ENCODE measurements at places on chromosomes 12 and 14. TPM values are rescaled to one million over a fixed set of nuclear protein-coding genes. Genes with fewer than 3 reads are reported as not detected.

- DNase-seq = no peak
These were observed 31.6 kb upstream of the PTPRQ start for GRCh38 chr12:80412343-80412953.

DNA sequence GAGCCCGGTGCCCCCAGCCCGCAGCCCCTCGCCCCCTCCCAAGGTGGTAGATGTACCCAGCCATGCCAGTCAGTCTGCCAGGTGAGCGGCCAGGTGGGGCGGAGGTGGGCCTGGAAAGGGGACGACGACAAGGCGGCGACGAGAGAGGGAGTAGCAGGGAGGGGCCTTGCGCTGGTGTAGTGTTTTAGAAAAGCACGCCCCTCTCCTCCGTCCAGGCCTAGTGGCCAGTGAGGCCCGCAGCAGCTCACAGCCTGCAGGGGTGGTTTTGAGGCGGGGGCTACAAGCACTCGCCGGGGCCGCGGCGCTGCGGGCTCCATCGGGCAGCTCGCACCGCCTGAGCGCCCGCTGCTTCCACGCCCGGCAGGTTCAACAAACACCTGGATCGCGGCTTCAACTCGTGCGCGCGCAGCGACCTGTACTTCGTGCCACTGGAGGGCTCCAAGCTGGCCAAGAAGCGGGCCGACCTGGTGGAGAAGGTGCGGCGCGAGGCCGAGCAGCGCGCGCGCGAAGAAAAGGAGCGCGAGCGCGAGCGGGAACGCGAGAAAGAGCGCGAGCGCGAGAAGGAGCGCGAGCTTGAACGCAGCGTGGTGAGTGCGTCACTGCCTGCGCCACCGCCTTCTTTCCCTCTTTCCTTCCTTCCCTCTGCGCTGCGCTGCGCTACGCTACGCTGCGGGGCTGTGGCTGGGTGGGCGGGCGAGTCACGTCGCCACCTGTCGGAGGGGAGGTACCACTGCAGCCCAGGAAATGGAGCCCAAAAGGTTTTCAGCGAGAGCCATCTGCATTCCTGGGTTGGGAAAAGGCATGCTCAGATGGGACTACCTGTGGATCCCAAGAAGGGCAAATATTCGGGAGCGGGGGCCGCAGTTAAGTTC lies 5.9 kb upstream of the RNU7-1 start:
- DNase-seq = peak; percentile 94

GRCh38 chr12:40152783-40153383 lies 47.0 kb upstream of the SLC2A13 start:
- peak; percentile 43 for DNase-seq

GRCh38 chr12:94149781-94150239 lies 1.4 kb downstream of the PLXNC1 start:
- DNase-seq = peak; percentile 40

DNA sequence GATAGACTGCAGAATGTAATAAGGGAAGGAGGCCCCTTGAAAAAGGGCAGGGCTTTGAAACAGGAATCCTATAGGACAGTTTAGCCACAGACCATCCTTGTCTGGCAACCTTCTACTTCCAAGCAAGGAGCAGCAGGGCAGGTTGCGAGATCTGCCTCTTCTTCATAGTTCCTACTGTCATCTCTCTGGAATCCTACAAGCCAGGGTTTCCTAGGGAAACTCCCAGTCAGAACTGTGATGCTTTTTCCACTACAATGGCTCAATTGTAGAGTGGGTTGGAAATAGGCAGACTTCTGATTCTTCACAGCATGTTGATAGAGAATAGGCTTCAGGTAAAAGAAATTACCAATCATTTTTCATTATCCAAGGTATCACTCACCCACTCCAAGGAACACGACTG lies 186.3 kb downstream of the DACT1 start:
- DNase-seq = no peak

DNA sequence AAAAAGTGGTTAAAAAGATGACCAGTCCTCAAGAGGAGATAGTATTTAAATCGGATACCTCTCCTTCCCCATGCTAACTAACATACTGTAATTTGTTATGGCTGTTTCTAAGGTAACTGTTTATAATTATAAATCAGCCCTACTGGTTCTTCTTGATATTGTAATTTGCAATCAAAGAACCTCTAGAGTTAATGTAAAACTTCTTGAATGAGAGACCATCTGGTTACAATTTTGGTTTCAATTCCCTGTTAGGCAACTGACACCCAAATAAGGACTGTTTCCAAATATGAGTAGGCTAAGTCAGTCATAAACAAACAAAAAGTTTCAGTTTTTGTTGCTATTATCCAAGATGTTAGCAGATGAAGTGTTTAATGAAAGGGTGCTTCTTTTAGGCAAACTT lies 120.2 kb upstream of the DNM1L start:
- DNase-seq = no peak

GRCh38 chr12:6116471-6117021 lies 7.9 kb downstream of the VWF start:
- DNase-seq = peak; percentile 64

The PRH1 gene
- 9.1 TPM for total RNA-seq

The CIROP gene
- total RNA-seq = not detected

DNA sequence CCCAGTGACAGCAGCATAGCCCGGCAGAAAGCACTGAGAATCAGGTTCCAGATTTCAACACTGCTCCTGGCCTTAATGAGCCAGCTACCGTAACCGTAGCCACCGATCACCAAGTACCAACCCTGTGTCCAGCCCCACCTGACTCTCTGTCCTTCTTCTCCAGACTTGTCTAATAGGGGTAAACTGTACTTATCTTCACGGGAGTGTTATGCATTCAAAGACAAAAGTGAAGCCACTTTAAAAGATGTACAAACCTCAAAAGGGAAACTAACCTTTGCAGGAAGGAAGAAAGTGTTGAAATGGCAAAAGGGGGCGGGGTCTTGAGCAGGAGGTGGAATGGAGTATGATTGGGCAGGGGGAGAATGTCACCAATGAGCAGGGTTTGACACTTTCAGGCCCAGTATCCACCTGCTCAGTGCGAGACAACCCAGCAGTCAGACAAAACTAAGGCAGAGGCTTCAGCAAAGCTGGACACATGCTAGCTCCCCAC lies 226.1 kb downstream of the CHST11 start:
- DNase-seq = no peak

The CD4 gene
- 24.2 TPM for total RNA-seq

GRCh38 chr12:6372403-6373003 lies 2.9 kb downstream of the SCNN1A start:
- DNase-seq = peak; percentile 29

DNA sequence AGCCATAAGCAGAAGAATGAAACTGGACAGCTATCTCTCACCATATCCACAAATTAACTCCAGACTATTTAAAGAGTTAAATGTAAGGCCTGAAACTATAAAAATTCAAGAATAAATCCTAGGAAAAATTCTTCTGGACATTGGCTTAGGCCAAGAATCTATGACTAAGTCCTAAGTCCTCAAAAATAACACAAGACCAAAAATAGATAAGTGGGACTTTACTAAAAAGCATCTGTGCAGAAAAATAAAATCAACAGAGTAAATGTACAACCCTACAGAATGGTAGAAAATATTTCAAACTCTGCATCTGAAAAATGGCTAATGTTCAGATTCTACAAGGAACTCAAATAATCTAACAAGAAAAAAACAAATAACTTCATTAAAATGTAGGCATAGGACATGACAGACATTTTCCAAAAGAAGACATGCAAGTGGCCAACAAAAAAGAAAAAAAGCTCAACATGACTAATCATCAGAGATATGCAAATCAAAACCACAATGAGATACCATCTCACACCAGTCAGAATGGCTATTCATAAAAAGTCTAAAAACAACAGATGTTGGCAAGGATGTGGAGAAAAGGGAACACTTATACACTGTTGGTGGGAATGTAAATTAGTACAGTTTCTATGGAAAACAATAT lies 61.0 kb upstream of the PPFIA2 start:
- no peak for DNase-seq

GRCh38 chr12:1047898-1048660 lies 57.1 kb downstream of the ERC1 start:
- no peak for DNase-seq

DNA sequence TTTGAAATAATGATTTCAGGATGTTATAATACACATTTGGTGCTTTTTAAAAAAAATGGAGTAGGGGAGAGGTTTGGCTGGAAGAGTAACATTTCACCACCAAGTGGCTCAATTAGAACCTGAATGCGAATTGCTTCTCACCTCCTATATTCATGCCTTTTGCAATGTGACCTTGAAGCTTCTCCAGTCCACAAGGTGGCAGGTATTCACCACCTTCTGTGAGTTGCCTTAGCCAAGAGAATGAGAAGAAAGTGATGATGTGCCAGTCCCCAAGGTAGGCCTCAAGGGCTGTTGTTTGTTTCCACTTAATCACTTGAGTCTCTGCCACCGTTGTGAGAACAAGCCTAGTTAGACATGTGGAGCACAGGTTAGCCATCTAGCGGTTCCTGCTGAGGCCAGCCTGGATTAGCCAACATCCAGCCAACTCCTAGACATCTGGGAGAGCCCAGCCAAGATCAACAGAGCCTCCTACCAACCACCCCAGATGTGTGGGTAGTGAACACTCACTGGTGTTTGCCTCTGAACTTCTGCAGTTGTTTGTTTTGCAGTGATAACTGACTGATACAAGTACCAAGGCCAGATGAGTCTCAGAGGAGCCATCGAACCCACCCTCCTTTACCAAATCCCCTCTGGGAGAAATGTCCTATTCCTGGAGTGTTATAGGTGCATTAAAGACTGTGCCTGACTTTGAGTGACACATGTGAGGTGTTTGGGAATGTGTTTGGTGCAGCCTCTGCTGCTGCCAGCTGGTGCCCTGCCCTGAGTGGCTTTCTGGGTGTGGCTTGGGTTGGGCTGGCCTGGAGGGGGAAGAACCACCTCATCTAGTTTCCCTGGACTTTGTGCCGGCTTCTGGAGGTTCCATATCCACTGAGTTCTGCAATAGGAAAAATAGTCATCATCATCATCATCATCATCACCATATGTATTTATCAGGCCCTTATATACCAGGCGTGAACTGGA lies 132.5 kb upstream of the RFLNA start:
- no peak for DNase-seq

The NKX2-1 gene
- total RNA-seq = not detected
